ENCODE measurements at places on chromosomes 7 and 10.

DNA sequence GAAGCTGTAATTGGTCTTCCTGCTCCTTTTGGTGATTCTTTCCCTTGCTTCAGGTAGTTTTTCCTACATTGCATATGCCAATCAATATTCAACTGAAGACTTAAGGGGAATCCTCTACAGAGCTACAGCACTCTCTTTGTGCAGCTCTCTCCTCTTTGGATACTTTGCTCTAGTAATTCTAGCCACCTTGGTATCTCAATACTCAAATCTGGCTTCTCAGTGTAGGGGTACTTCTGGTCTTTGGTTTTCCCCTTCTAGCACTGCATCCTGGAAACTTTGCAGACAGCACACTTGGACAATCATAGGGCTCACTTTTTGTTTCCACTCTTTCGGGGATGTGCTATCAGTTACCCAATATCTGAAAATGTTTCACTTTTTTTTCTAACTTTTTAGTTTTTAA, 9.9 kb downstream of the PHTF2 start:
- no peak for DNase-seq

DNA sequence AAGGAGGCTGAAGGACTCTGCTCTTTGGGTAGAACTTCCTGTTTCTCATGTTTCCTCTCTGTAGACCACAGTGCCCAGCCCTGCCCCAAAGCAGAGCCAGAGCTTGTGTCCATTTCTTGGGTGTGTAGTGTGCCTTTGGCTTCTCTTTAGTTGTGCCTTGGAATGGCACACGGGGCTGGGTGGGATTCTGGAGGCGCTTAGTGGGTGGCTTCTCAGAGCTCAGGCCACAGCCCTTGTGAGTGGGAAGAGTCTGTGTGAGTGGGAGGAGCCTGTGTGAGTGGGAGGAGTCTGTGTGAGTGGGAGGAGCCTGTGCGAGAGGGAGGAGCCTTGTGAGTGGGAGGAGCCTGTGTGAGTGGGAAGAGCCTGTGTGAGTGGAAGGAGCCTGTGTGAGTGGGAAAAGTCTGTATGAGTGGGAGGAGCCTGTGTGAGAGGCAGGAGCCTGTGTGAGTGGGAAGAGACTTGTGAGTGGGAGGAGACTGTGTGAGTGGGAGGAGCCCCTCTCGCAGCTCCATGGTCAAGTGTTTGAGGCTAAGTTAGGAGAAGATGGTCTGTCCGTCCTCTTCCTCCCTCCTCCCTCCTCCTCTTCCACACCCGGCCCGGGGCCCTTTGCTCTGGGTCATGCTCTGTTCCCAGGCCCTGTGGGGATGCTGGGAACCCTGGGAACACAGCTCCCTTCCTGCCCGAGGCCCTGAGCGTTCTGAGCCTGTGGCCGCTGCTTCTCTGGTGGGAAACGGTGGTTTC, 153.0 kb downstream of the GRK5 start:
- DNase-seq = no peak

- no peak for DNase-seq
Observed at GRCh38 chr7:11604505-11604904, 227.5 kb downstream of the THSD7A start.

- peak; percentile 15 for DNase-seq
Observed at GRCh38 chr10:79178614-79179163, 109.9 kb downstream of the ZMIZ1 start.

DNA sequence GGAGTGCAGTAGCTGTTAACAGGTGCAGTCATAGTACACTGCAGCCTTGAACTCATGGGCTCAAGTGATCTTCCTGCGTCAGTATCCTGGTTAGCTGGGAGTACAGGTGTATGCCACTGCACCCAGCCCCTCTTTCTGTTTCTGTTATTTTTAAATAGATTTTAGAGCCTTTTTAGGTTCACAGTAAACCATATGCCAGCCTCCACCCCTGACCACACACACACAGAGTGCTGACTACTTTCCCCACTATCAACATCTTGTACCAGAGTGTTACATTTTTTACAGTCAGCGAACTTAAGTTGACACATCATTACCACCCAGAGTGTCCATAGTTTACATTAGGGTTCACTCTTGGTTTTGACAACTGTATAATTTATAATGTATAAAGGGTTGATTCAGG, 32.1 kb downstream of the MARCHF5 start:
- no peak for DNase-seq

- DNase-seq = no peak
Observed at GRCh38 chr7:76515999-76516443, 5.7 kb downstream of the UPK3B start.

DNA sequence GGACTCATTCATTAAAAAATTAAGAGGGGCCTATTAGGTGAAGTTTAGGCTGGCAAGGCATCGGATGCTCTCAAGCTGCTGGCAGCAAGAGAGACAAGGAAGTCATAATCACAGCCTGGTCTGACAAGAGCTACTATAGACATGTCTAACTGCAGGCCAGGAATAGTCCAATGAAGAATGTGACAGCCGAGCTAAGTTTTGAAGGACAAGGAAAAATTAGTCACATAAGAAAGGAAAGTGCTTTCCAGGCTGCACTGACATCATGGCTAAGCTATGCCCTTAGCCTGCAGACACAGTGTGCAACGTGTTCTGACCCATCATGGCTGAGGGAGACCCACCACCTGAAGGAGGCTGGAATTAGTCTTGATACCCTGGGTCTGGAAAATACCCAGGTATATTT, 281.1 kb downstream of the PLXNA4 start:
- DNase-seq = no peak

DNA sequence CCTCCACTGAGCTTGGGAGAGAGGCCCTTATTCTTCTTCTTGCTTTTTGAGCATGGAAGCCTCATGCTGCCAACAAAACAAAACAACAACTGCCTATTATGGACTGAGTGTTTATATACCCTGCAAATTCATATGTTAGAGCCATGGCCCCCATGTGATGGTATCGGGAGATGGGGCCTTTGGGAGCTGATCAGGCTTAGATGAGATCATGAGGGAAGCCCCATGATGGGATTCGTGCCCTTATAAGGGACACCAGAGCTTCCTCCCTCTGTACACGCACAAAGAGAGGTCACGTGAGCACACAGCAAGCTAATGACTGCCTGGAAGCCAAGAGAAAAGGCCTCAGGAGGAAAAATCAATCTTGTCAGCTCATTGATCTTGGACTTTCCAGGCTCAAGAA, 235.0 kb downstream of the FANK1 start:
- no peak for DNase-seq

DNA sequence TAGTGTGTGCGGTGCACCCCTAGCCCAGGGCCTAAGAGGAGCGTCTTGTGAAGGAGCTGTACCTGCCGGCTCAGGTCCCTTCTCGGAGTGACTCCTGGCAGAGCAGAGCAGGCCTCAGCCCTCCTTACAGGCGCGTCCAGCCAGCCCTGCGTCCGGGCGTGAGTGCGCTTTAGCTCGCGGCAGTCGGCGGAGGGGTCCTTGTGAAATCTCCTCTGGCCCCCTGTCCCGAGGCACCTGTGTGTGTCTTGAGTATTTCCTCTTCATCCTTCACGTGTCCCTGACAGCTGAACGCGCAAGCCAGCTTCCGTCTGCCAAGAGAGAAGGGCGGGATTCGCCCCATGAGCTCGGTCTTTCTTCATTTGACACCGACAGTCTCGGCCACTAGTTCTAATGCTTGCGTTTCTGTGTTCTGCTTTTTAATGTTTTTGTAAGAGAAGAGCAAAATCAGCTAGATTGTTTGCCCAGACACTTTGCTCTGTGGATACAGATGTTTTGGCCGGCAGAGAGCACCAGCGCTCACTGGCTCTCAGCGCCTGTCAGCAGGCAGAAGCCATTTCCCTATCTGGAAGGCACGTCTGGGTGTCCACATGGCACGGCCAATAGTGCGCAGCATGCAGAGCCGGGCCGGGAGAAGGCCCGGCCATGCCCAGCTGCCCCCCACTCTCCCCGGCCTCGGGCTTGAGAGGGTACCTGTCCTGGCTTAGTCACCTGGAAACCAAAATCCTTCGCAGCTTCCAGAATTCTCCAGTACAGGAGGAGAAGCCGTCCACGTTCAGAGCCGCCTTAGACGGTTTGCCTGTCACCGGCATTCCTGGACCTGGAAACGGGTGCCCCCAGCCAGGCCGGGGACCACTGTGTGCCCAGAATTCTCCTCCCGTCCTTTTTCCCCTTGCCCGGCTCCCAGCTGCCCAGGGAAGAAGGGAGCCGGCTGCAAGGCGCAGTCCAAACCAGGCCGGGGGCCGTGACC, 7.0 kb downstream of the GET4 start:
- no peak for DNase-seq

GRCh38 chr7:92275327-92275726, 29.6 kb downstream of the ANKIB1 start:
- DNase-seq = no peak

DNA sequence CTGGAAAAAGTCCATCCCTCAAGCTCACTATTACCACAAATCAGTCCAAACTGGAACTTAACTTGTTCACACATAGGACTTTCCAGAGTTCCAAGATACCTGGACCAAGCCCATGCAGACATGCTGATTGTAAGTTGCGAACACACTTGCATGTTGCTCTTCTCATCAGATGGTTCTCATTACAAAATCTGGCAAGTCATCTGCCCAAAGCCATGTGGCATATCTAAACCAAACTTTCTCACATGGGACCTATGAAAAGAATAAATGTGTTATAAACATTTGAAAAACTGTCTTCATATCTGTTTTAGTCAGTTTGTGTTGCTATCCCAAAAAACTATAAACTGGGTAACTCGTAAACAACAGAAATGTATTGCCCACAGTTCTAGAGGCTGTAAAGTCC, 58.8 kb upstream of the MKLN1 start:
- DNase-seq = no peak

GRCh38 chr10:31962826-31963588, 34.4 kb upstream of the ARHGAP12 start:
- no peak for DNase-seq

GRCh38 chr7:2102375-2102723, 130.4 kb downstream of the MAD1L1 start:
- no peak for DNase-seq

DNA sequence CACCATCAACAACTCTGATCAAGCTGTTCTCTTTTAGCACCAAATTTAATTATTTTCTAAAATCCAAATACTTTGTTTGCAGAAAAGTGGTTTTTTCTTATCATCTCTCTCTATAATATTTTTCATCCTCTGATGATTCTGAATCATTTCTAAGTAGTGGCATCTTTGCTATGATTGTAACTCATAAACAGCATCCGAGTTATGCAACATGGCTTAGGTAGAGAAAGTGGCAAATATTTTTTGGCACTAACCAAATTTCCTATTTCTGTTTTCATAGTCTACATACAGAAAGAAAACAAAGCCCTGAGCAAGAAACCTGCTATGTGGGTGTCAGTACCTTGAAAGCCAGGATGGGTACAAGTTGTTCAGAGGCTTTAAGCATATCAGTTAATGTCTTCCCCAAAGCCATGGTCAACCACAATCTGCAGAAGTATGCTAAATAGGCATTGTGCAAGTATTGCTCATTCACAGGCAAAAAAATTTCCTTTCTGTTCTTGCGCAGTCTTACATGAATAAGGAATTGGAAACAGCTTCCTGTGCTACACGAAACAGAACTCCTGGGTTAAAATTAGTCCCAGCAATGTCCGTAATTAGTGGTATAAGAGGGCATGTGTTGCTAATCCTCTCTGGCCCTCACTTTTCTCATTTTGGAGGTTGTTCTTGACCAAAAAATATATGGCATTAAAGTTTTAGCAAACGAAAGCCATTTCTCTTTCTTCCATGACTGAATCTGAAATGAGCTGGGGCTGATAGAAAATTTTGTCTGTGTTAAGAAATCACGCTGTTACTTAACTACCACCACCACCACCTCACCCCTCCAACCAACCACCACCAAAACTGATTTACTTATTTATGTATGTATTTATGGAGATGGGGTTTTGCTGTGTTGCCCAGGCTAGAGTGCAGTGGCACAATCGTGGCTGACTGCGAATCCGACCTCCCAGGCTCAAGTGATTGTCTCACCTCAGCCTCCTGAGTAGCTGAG, 325.6 kb upstream of the MAGI2 start:
- DNase-seq = no peak

DNA sequence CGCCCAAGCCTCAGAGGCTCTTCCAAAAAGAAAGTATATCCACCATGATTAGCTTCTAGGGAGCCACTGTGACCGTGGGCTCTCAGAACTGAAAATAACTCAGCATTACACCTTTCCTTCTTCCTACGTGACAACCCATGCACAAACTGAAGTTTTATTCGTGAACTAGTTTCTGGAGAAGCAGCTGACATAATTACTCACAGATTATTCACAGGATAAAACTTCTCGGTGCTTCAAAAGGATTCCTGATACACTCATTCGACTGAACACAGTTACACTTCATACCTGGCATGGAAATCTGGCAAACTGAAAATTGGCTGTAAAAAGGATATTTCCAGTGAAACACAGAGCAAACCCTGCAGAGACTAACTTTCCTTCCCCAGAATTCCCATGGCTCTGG, 139.2 kb upstream of the PTER start:
- DNase-seq = no peak

- no peak for DNase-seq
Observed at GRCh38 chr10:22837351-22837750, 90.5 kb upstream of the ARMC3 start.

- no peak for DNase-seq
Observed at GRCh38 chr7:30918676-30919075, 7.0 kb downstream of the AQP1 start.

GRCh38 chr7:85205754-85206153, 18.9 kb upstream of the SEMA3D start:
- no peak for DNase-seq

- DNase-seq = no peak
Observed at GRCh38 chr10:100014071-100014762, 4.5 kb upstream of the DNMBP start.

DNA sequence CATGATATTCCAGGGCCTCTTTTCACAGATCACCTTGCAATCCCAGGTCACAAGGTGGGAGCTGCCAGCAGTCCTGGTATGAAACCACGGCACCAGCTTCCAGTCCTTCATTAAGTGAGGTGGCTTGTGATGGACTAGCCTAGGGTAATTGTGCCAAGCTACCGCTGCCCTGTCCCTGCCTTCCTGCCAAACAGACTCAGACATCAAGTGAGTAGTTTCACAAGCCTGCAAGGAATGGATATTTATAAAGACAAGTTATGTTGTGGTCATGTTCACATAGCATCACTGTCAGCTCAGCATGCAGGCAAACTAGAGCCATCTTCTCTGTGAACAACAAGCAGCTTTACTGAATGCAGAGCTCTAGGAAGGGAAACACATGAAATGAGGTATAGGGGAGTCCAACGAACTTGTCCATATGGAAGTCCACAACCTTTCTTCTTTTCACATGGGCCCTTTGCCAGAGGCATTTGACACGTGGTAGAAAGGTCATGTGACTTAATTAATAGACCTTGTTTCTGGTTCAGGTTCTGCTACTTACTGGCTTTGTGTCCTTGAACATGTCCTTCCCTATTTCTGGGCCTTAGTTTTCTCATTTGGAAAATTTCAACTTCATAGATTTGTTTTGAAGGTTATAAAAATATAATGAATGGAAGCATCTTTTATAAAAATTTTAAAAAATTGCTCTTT, 1061.2 kb downstream of the KCNMA1 start:
- DNase-seq = no peak

DNA sequence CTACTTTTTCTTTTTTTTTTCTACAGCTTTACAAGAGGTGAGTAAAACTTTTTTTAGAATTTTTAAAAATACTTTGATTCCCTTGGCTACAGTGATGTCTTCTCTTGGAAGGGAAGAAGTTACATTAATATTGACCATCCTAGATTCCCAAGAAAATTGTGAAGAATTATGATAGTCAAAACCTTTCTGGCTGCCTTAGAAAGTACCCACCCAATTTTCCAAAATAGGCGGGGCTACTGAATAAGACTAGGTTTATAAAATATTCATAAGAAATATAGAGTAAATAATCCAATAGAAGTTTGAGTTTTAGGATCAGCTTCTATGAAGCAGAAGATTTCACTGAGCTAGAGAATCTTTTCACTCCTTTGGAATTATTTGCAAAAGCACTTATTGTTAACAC, 3.0 kb downstream of the COL1A2 start:
- no peak for DNase-seq

GRCh38 chr7:6256109-6256483, 16.3 kb downstream of the CYTH3 start:
- no peak for DNase-seq
